ENCODE measurements at places on chromosomes 7 and 10.

DNA sequence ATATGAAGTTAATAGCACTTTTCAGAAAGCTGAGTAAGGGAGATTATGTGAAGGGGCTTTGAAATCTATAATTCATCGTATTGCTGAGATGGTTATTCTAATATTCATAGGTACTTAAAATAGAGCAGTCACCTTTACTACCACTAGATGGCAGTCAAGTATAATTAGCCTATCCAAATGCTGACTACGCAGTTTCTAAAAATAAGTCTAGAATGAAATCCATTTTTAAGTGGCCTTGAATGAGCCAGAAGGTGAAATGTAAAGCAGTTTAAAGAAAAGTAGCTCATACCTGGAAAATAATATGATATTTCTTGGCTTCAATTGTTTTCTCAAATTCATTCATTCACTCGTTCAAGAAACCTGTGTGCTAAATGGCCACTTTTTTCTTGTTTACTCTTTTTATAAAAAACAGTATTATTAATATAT, 1277.1 kb downstream of the GATA3 start:
- DNase-seq: peak; percentile 76

GRCh38 chr7:126993626-126994213, 259.0 kb downstream of the GRM8 start:
- DNase-seq: no peak

GRCh38 chr10:82245157-82245556, 370.2 kb downstream of the NRG3 start:
- DNase-seq: no peak

DNA sequence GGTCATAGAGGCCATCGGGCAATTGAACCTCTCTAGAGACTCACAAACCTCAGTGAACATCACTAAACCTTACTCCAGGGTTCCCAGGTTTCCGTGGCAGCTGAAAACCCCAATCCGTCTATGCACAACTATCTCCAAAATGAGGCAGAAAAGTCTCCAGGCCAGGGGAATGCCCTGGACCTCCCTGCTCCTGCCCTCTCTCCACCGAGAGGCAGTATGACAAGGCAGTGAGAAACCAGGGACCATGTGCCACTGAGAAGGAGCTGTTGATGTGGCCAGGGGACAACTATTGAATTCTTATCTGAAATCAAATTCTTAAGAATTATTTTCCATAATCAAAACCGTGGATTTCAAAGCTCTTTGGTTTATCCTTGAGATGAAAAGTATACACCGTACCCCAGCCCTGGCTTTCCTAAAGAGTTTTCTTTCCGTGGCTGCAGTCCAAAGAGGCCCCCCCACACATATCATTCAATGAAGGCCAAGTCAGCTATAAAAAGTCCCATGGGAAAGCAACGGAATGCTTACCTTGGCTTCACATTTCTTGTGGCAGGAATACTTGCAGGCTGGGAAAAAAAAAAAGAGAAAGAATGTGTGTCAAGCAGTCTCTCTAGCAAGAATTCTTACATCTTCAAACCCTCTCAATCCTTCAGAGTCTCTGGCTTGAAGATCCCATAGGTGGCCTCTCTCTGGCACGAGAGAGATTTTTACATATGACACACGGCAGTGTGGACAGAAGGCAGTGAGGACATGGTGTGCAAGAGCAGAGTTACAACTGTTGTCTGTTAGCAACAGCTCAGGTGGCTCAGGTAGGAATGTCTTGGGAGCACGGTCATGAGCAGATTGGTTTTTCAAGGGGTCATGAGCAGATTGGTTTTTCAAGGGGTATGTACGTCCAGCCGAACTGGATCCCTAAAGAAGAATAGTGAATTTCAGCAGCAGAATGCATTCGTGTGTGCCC, 75.2 kb downstream of the TNS3 start:
- DNase-seq: peak; percentile 86

- DNase-seq: no peak
Observed at GRCh38 chr10:86179961-86180360, 186.6 kb downstream of the GRID1 start.

DNA sequence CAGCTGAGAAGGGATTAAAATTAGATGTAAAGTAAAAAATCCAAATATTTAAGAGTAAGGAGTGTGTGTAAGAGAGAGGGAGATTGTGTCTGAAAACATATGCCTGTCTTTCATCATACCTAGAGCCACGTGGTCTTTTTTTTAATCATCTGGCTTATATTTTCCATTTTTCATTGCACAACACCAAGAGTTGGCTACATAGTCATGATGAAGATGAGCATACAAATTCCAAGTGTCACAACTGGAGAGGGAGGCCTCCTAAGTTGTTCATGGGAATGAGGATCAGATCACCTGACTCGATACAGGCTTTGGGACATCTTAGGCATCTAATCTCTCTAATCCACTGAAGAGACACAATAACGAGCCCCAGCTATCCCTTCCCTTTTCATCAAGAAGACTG, 47.2 kb upstream of the CCDC3 start:
- no peak for DNase-seq
